Lower leg skin (tissue), 4 donors: ENCODE measurements at places on chromosomes 7 and 10.

- DNase-seq: peak; percentile 81
These were observed 97.4 kb downstream of the DNAJB6 start for GRCh38 chr7:157434231-157434630.

GRCh38 chr10:106957823-106958588 is 206.5 kb downstream of the SORCS1 start:
- DNase-seq: no peak

DNA sequence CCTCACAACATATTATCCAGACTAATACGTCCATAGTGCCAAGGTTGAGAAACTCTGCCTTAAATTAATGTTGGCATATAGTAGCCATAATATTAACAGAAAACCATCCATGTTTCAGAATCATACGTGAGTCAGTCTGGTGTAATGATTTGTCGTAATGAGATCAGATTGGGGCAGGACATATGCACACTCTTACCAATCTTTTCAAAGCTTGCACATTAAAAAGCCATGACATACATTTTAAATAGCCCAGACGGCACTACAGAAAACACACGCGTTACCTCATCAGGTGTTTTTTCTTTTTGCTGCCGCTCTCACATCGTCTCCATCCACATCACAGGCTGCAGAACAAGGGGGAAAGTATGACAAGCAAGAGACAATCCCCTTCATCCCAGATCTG is 211.6 kb downstream of the NEBL start:
- no peak for DNase-seq

DNA sequence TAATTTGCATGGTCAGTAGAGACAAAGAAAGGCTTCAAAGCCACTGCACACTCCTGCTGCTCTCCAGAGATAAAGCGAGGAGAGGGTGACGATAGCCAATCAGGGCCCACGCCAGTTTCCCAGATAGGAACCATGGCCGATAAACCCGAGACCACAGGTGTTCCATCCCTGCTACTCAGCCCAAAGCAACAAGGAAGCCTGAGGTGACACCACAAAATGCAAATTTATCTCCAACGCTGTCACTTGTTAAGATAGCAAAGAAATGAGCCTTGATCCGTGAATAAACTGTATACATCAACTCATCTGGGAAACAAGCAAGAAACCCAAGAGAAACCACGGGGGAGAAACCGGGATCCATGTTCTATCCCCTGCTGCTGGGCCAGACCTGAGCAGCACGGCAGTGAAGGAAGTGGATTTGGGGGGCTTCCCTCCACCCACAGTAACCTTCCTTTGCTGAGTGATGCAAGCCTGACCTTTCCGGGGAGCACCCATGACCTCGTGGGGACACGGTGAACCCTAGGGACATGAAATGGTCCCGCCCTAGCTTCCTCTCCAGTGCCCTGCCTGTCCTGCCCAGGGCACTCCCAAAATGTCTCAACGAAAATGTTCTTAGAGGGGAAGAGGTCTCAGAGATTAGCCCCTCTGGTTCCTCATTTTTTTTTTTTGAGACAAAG is 164.6 kb downstream of the PTPRN2 start:
- peak; percentile 39 for DNase-seq

- no peak for DNase-seq
These were observed 550.8 kb downstream of the IPMK start for GRCh38 chr10:57716884-57717283.

DNA sequence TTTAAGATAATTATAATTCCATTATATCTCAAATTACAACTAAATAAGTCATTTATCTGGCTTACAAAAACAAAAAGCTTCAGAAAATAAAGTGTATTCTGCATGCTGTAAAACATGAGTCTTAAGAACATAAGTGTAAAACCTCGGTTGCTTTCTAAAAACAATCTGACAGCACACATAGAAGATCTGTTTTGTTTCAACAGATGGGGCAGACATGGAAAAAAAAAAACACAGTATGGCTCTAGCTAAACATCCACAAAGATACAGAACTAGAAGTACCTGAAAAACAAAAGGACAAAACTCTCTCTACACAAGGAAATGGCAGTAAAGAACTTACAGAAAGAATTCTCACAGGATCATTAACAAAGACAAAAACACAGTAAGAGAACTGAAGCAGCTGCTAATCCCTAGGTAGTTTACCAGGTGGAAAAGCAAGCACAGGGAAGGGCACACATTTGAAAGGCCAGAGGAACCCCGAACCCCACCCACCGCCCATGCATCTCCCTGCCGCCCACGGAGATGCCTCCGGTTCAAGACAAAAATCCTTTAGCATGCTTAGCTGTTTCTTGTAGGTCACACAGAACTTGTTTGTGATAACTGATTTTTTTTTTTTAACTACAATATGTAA is 42.5 kb downstream of the DLD start:
- DNase-seq: no peak

GRCh38 chr7:140649556-140650205 is 9.1 kb upstream of the DENND2A start:
- DNase-seq: no peak

DNA sequence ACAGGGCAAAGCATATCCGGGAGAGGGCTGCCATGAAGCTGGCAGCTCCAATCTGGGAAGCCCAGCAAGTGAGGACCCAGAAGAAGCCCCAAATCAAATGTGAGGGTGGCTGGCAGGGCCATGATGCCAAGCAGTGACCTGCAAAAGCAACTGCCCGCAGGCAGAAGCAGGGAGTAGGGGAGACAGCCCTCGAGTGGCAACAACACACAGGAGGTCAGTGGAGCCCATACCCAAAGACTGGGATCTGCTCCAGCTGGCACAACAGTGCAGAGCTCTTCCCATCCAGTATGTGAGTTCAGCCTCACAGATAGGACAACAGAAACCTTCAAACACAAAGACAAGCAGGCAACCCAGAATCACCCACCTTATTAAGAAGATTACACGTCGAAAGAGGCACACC is 45.0 kb downstream of the GRID1 start:
- no peak for DNase-seq

DNA sequence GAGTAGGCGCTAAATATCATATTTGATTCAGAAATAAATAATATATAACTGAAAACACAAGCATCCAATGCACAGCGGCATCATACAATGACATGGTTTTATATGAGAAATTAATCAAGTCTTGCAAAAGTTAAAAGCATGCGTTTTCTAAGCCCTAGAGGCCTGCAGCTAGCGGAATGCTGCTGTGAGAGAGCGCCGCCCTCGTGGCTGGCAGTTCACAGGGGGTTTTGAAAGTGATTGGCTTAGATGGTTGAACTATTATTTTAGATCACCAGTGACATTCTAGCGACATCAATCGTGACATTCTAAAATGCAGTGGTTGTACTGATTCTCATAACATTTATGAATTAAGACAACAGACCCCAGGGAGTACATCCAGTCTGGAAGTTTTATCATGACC is 235.2 kb upstream of the MGMT start:
- no peak for DNase-seq
